ENCODE measurements at places on chromosomes 2 and 18.

- DNase-seq = no peak
Measured at GRCh38 chr2:44777537-44777936, 164.0 kb upstream of the SIX3 start.

GRCh38 chr2:25286025-25286400 lies 55.7 kb downstream of the DNMT3A start:
- DNase-seq = no peak

DNA sequence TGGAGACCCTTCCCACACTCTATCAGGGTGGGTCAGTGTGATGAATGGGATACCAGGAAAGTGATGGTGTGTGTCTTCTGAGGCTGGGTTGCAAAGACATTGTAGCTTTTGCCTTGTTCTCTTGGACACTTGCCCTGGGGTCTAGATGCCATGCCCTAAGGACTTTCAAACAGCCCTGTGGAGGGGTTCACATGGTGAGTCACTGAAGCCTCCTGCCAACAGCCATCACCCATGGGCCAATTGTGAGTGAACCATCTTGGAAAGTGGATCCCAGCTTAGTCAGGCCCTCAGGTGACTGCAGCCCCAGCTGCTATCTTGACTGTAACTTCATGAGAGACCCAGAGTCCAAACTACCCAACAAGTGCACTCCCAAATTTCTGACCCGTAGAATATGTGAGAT lies 25.8 kb upstream of the IGFBP5 start:
- DNase-seq = no peak

DNA sequence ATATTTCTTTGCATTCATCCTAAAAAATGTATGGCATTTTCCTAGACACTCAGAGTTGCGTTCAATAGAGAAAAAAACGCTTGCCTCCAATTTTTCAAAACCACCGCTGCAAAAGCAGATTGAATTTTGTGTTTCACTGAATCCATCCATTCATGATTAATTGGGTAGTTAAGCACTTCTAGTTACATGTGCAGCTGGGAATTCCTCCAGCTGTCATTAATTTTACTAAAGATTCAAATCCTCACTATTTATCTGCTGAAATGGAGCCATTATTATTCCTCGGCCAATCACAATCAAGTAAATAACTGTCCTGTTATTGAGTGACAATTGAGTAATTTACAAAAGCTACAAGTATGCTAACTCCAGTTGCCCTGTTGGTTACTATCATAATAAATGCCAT lies 75.8 kb upstream of the ARL5A start:
- DNase-seq = no peak

DNA sequence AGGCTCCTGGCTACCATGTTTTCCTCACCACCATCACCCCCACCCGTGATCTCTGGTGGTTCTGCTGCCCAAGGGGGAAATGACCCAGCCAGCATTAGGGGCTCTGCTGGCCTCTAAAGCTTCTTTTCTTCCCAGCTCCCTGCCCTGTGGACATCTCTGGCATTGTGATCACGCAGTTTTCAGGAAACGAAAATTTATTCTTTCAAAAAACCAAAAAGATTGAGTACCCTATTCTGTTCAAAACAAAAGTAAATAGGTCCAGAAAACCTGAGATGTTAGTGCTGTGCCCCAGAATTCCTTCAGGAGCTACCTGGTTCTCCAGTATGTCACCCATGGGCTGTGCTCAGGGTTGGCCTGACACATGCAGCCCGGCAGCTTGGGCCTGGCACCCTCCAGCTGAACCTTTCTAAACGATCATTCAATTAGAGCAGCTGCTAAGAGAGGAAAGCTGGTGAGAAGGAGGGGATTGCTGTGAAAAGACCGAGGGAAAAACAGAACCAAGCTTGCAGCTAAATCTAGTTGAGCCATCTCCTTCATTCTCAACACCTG lies 157.5 kb downstream of the MGAT5 start:
- DNase-seq = no peak

DNA sequence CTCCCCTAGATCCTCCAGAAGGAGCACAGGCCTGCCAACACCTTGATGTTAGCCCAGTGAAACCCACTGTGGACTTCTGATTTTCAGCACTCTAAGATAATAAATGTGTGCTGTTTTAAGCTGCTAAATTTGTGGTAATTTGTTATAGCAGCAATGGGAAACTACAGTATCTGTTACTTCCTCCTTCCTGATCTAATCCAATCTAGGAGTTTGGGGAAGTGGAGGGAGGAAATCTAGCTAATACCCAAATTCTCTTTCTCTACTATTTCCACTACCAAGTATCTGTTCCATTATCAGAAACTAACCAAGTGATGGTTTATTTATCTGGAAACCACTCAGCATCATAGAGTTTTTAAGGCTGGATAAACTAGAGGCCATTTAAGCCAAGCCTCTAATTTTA lies 64.9 kb downstream of the AFF3 start:
- DNase-seq = no peak

- no peak for DNase-seq
Measured at GRCh38 chr2:81940266-81940955, 1635.9 kb upstream of the LRRTM1 start.

- no peak for DNase-seq
Measured at GRCh38 chr2:171389780-171390179, 44.0 kb downstream of the METTL8 start.

GRCh38 chr2:39778233-39778632 lies 825 bp downstream of the THUMPD2 start:
- no peak for DNase-seq

DNA sequence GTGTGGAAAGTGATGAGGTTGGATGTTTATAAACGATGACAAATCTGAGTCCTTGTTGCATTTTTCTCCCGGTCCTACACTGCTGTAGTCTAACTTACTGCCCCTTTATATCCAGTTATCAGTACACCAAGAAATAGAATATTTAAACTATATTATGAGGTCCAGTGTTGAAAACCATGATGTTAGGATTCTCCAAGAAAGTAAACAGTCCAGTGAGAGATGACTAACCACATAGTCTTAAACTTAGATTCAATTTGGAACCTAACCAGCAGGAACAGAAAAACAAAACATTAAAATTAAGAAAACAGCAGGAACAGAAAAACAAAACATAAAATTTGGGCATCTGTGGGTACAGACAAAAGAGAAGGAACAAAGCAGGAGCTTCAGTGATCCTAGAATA lies 143.2 kb downstream of the TPGS2 start:
- no peak for DNase-seq

DNA sequence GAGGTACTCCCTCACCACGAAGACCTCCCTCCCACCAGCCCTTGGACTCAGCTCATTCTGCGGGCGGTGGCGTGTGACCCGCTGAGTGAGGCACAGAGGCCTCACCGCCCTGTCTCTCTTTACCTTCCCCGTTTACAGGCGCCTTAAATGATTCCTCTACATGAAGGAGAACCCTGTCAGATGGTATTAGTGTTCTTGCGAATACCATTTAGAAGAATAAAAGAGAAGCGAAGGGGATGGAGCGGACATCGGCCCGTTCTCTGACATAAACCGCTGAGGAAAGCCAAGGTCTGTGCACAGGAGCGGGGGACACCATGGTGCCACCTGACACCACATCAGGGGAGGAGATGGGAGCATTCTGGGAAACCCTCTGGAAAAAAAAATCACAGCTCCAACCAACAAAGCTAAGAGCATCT lies 179.8 kb downstream of the HDAC4 start:
- no peak for DNase-seq

GRCh38 chr2:239834143-239834542 lies 191.0 kb downstream of the NDUFA10 start:
- DNase-seq = no peak

DNA sequence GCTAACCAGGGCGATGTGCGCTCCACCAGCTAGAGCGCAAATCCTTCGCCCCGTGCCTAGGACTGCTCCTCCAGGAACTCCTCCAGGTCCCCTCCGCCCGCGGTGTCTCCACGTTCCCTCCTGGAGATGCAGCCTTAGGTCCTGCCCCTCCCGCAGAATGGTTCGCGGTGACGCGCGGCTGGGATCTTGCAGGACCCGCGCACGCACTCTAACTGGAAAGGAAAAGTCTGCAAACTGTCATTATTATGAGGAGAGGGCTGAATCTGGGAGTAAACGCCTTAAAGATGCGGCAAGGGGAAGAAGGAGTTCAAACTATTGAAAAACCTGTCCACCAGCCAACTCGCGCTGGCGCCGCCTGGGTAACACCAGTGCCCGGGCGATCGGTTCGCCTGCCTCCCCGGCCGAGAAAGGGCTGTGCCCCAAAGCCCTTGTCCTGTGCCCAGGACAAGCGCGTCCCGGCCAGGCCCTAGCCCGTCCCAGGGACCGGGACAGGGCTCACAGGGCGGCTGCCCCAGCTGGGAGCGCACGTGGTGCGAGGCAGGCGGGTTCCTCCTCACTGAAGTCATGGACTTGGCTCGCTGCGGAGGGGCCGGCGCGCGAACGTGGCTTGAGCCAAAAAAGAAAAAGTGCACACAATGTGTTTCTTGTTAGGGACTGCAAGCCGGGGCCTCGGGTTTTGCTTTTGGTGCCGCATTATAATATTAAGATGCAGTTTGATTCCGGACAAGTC lies 5.5 kb upstream of the ID2 start:
- DNase-seq = peak; percentile 84

- no peak for DNase-seq
Measured at GRCh38 chr2:58512878-58513277, 271.8 kb upstream of the FANCL start.

- no peak for DNase-seq
Measured at GRCh38 chr2:215882689-215883088, 130.7 kb downstream of the MREG start.

Data from fibroblast of pulmonary artery (primary cell).